ENCODE measurements at places on chromosomes 5 and 9.

GRCh38 chr5:32462618-32463017 lies 18.1 kb upstream of the ZFR start:
- no peak for DNase-seq

DNA sequence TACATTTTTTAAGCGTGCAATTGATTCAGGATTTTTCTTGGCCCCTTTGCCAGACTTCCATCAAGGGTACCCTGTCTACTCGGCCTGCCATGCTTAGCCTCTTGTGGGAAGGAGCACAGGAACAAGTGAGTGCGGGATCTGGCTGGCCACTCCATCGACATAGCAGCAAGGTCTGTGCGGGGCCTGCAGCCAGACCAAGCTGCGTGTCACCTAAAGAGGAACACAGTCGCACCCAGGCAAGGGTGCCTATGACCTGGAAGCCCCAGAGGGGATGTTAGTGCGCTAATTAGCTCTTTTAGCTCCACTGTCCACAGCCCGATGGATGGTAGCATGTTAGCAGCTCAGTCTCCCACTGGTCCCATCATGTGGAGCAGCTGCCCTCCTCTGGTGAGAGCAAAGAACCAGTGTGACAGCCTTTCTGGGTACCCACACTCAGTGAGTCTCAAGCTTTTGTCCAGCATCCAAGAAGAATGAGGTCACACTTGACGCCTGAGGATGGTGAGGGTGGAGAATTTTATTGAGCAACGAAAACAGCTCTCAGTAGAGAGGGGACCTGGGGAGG lies 38.7 kb downstream of the FTMT start:
- no peak for DNase-seq

- no peak for DNase-seq
These were observed 24.0 kb downstream of the NDUFS6 start for GRCh38 chr5:1824903-1825841.

DNA sequence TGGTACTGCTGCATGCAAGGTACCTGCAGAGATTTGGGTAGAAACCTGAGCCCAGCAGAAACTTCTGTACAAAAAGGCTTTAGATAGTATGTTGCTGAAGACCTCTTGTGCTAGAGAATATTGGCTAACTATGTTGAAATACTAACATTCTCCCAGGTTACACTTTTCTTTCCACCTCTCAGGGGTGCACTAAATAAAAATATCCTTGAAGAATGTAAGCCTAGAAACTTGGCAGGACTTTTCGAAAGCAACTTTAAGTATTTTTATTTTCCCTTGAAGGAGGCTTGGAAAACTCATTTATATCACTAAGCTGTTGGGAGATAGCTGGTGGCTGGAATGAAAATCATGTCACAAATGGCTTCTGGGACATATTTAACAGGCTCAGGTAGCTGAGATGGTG lies 50.0 kb downstream of the FBXL7 start:
- no peak for DNase-seq

DNA sequence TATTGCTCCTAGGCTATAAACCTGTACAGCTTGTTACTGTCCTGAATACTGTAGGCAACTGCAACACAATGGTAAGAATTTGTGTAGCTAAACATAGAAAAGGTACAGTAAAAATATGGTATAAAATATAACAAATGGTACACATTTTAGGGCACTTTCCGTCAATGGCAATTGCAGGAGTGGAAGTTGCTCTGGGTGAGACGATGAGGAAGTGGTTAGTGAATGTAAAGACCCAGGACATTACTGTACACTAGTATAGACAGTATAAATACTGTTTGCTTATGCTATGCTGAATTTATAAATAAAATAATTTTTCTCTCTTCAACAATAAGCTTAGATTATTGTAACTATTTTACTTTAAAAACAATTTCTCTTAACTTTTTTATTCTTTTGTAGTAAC lies 15.6 kb upstream of the ADRB2 start:
- no peak for DNase-seq

- peak; percentile 18 for DNase-seq
These were observed 1.3 kb downstream of the MOB3B start for GRCh38 chr9:27528076-27528885.

DNA sequence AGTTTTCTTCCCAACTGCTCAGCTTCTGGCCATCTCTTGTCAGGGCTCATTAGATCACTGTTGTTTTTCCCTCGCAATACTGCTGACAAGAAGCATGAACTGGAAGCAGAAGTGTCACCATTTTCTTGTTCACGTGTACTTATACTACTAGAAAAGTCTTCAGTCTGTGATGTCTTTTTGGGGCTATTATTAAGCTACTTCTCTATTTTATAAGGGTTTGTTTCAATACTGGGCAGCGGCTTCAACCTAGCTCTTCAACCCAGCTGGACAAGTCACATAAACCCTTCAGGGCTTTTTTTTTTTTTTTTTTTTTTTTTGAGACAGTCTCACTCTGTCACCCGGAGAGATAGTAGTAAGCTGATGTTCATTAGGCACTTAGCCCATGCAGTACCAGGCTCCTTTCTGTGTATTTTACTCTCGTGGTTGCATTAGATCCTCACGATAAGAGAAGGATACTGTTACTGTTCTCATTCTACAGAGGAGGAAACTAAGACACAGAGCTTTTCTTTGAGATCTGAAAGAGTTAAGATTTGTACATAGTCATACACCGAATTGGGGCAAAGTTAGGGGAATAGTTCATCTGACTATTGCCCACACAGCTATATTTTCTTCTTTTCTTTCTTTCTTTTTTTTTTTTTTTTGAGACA lies 20.5 kb downstream of the RAPGEF1 start:
- DNase-seq = no peak

All from astrocyte of the cerebellum (primary cell).